ENCODE measurements at places on chromosomes 1 and 21. TPM values are rescaled to one million over a fixed set of nuclear protein-coding genes. Genes with fewer than 3 reads are reported as not detected.

OLFML3 gene
- polyA plus RNA-seq: 33.4 TPM

MASP2 gene
- not detected for polyA plus RNA-seq

POLR3GL gene
- 44.9 TPM for polyA plus RNA-seq

GRCh38 chr1:119353836-119354235 lies 14.7 kb upstream of the HAO2 start:
- H3K4me3 ChIP-seq: no peak overlapping the region
- no peak for DNase-seq
- H3K27ac ChIP-seq: no peak overlapping the region
- H3K27me3 ChIP-seq: no peaks in the 10 kb centered on the region

PFDN2 gene
- 452 TPM for polyA plus RNA-seq

DNA sequence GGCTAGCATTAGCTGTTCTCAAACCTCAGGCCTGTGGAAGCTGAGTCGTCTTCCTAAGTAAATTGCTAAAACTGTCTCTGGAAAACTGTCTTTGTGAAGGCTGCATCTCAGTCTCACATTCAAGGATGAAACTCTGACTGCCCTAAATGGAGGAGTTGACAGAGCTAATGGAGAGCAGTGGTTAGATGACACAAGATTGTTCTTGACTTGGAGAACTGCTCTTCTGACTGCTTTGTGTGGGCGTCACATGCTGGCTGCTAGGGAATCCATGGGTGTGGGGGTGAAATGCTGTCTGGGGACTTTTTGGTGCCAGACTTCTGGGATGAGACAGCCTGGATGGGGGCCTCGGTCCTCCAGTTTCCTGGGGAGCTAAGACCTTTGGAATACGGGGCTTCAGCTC lies 24.5 kb upstream of the TSPAN2 start:
- no peak for DNase-seq
- H3K27me3 ChIP-seq: no peaks in the 10 kb centered on the region
- no peak overlapping the region for H3K27ac ChIP-seq
- no peaks in the 10 kb centered on the region for H3K36me3 ChIP-seq
- H3K4me3 ChIP-seq: no peak overlapping the region

All from adrenal gland (tissue), 19 donors.